ENCODE measurements at places on chromosomes 4 and X. TPM values are rescaled to one million over a fixed set of nuclear protein-coding genes. Genes with fewer than 3 reads are reported as not detected.
A peak's percentile ranks its signal among the peaks of the same experiment; 100 is the strongest.

GRCh38 chrX:102995316-102995715 is 58.2 kb downstream of the RAB40AL start:
- H3K27ac ChIP-seq, result no peak overlapping the region
- H3K4me1 ChIP-seq, result no peaks in the 10 kb centered on the region
- H3K4me3 ChIP-seq, result no peak overlapping the region
- no peaks in the 10 kb centered on the region for H3K27me3 ChIP-seq
- no peaks in the 10 kb centered on the region for H3K36me3 ChIP-seq
- DNase-seq, result no peak

The TMSB15C gene
- total RNA-seq, result 15.5 TPM

- no peak overlapping the region for H3K4me3 ChIP-seq
- peaks cover 2% of the 10 kb centered on the region for H3K4me1 ChIP-seq
- no peak overlapping the region for H3K27ac ChIP-seq
- no peaks in the 10 kb centered on the region for H3K27me3 ChIP-seq
- no peaks in the 10 kb centered on the region for H3K36me3 ChIP-seq
- no peak for DNase-seq
Observed at GRCh38 chr4:683982-684622, 4.8 kb downstream of the SLC49A3 start.

GRCh38 chrX:150253959-150254620 is 109.0 kb upstream of the MAMLD1 start:
- H3K27ac ChIP-seq, result no peak overlapping the region
- no peaks in the 10 kb centered on the region for H3K36me3 ChIP-seq
- H3K4me3 ChIP-seq, result no peak overlapping the region
- DNase-seq, result no peak

DNA sequence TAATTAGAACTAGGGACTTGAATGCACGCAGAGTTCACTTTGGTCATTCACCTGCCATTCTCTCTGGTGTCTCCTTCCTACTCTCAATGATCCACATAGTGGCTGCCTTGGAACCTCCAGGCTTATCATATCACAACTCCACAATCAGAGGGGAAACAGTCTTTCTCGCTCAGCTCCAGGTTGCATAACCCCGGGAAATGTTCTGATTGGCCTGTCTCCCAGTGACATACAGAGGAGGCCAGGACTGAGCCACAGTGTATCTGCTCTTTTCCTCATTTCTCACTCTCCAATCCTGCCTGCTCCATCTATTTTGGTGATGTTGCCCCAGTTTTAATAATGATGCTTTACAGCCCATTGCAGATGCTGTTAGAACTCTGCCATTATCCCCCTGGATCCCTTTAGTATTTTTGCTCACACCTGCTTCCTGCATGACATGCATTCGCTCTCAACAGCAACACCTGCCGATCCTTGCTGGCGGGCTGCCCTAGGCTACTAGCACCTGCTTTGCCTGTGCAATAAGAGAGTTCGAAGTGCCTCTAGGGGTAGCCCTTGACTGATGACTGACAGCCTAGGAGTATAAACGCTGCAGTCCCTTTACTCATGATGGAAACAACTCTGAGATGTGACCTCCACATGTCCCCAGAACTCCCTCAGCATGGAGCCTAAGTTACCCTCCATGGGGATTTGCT is 211.3 kb upstream of the RPS6KA3 start:
- peaks cover 17% of the 10 kb centered on the region for H3K4me1 ChIP-seq
- no peaks in the 10 kb centered on the region for H3K36me3 ChIP-seq
- no peak overlapping the region for H3K4me3 ChIP-seq
- H3K27me3 ChIP-seq, result no peaks in the 10 kb centered on the region
- H3K27ac ChIP-seq, result no peak overlapping the region
- DNase-seq, result no peak

GRCh38 chr4:167613381-167613780 is 379.1 kb upstream of the SPOCK3 start:
- H3K36me3 ChIP-seq, result no peaks in the 10 kb centered on the region
- DNase-seq, result no peak
- H3K4me1 ChIP-seq, result peaks cover 1% of the 10 kb centered on the region
- H3K27ac ChIP-seq, result no peak overlapping the region

DNA sequence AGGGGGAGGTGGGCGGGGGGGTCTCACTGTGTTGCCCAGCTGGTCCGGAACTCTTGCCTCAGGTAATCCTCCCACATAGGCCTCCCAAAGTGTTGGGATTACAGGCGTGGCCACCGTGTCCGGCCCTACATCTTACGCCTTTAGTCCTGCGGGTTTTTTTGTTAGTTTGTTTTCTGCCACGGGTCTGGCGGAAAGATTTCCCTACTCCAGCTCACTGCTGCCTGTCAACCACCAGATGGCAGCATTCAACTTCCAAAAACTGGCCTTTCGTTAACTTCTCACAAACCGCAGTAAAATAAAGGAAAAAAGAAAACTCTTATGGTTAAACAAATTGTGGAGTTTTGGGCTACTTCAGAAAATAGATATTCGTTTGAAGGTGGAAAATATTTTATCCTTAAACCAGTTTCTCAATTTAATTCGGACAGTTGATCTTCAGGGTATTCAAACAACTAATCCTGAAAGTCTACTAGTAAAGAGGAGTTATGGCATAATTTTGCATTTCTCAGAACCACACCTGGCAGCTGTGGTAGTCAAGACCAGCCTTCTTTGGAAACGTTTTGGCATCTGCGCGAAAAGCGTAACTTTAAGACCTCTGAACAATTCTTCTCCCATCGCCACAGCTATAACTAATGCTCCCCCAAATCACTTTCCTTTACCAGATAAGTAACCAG is 41.1 kb downstream of the LUZP4 start:
- H3K27ac ChIP-seq, result no peak overlapping the region
- no peaks in the 10 kb centered on the region for H3K27me3 ChIP-seq
- H3K4me3 ChIP-seq, result peak overlapping the region; percentile 49
- DNase-seq, result peak; percentile 15
- no peaks in the 10 kb centered on the region for H3K4me1 ChIP-seq
- H3K36me3 ChIP-seq, result no peaks in the 10 kb centered on the region

The IDUA gene
- 87.0 TPM for total RNA-seq

GRCh38 chrX:47571896-47572295 is 10.3 kb upstream of the TIMP1 start:
- no peak overlapping the region for H3K4me3 ChIP-seq
- no peaks in the 10 kb centered on the region for H3K27me3 ChIP-seq
- H3K4me1 ChIP-seq, result peaks cover 6% of the 10 kb centered on the region
- H3K27ac ChIP-seq, result no peak overlapping the region
- peaks cover 20% of the 10 kb centered on the region for H3K36me3 ChIP-seq

GRCh38 chrX:46185923-46186810 is 359.1 kb downstream of the ZNF674 start:
- no peak overlapping the region for H3K4me3 ChIP-seq
- H3K27ac ChIP-seq, result no peak overlapping the region
- no peak for DNase-seq
- H3K4me1 ChIP-seq, result no peaks in the 10 kb centered on the region

GRCh38 chrX:72073633-72074032 is 58.1 kb downstream of the RTL5 start:
- no peak overlapping the region for H3K27ac ChIP-seq
- no peak overlapping the region for H3K4me3 ChIP-seq
- H3K36me3 ChIP-seq, result no peaks in the 10 kb centered on the region
- peaks cover 2% of the 10 kb centered on the region for H3K4me1 ChIP-seq

Measured in progenitor cell of endocrine pancreas (in vitro differentiated cells).